ENCODE measurements at places on chromosomes 5 and 9.

GRCh38 chr9:37963936-37964739 lies 60.2 kb upstream of the SLC25A51 start:
- peak; percentile 87 for DNase-seq

- no peak for DNase-seq
Measured at GRCh38 chr9:91495450-91495849, 71.8 kb upstream of the NFIL3 start.

GRCh38 chr9:16627521-16627920 lies 242.9 kb downstream of the BNC2 start:
- no peak for DNase-seq

GRCh38 chr5:120769312-120769872 lies 305.3 kb downstream of the PRR16 start:
- no peak for DNase-seq

- no peak for DNase-seq
Measured at GRCh38 chr5:56900858-56901578, 8.4 kb upstream of the SETD9 start.

DNA sequence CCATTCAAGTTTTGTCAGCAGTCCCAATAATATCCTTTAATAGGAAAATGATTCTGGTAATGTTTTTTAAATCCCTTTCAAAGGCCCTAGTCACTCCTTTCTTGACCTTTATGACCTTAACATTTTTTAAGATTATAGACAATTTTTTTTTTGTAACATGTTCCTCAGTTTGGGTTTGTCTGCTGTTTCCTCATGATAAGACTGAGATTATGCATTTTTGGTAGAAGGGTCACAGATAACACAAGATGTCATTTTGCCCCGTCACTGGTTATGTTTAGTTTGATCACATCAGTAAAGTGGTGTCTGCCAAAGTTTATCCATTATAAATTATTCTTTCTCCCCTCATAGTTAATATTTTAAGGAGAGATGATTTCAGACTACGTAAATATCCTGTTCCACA lies 16.0 kb upstream of the PTPDC1 start:
- DNase-seq: no peak

- DNase-seq: no peak
Measured at GRCh38 chr9:100600521-100601079, 22.7 kb downstream of the CAVIN4 start.

- peak; percentile 85 for DNase-seq
Measured at GRCh38 chr9:35114113-35114839, 1.4 kb downstream of the ATOSB start.

DNA sequence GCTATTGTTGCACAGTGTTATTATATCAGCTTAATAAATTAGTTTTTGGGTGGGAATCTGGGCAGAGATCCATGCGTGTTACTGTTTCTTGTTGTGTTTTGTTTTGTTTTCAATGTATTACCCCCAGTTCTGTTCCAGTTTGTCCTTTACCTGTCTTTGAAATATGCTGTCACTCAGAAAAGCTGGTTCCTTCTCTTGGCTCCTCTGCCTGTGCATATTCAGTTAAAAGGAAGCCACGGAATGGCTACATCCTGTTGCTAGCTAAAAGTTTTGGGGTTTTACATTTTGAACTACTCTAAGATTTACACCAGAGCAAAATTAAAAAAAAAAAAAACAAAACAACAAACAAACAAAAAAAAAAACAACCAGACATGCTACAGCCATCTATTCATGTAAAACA lies 374.9 kb upstream of the RORB start:
- no peak for DNase-seq

DNA sequence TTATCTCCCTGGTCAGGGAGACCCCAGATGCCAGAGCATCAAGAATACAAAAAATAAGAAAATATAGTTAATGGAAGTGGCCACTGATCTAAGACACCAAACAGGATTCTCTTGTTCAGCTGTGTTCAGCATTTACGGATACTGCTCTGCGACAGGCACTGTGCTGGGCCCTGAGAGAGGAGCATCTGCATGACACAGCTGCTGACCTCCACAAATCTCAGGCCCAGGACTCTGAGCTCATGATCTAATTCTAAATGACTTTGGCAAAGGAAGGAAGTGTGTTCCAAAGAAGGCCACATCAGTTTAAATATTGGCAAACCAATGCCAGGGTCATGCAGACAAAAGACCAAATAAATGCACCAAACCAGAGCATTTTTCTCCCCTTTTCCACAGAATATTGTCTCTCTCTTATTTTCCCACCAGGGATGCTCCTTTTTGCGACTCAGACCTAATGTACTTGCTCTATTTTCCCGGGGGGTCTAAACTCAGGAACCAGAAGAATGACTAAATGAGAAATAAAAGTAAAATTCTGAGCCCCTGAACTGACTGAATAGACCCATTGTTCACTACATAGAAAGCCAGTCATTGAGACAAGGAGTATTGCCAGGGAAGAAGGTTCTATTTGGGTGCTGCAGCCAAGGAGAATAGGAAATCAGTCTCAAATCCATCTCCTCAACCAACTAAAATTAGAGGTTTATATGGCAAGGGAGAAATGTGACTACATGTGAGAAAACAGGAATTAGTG lies 1.4 kb upstream of the AGGF1 start:
- no peak for DNase-seq

DNA sequence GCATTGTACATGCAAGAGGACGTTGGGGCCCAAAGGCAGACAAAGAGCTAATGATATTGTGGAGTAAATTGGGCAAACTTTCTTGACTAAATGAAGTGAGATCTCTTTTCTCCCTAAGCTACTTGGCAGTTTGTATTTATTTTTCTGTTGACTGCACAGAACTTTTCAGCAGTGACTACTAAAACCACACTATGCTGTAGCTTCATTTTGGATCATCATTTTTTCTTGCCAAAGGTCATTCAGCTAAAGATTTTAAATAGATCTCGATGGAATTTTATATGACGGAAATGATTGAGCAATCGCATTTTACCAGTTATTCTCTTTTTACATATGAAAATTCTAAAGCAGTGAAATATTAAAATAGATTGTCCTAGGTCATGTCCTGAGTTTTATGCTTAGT lies 286.1 kb upstream of the ACTBL2 start:
- DNase-seq: no peak

DNA sequence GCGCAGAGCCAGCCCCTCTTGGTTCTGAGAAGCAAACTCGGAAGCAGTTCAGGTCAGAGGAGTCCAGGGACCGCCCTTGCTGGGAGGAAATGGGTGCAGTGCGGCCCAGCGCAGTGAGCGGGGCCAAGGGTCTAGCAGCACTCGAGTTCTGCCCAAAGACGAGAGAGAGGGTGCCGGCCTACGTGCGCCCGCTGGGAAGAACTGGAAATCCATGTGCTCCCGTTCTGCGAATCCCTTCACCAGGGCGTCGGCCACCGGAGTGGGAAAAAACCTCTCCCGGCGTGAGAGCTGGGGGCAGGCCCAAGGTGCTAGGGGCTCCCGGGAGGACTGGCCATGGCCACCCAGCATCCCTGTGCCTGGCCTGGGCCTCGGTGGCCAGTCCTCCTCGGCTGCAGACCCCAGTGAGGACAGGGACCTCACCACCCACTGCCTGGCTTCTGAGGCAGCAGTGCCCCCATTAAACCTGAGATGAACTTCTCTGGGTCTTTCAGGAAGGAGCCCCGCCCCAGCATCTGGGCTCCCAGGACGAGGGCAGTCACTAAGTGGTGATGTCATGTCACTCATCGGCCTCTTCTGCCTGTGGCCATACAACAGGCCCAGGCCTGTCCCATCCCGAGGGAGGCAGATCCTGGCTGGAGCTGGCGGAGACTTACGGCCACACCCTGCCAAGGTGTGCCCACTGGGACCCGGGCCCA lies 10.6 kb downstream of the TMEM250 start:
- DNase-seq: no peak

- DNase-seq: no peak
Measured at GRCh38 chr9:81052846-81053245, 636.5 kb downstream of the TLE1 start.

- DNase-seq: no peak
Measured at GRCh38 chr9:17075758-17076485, 58.9 kb upstream of the CNTLN start.

DNA sequence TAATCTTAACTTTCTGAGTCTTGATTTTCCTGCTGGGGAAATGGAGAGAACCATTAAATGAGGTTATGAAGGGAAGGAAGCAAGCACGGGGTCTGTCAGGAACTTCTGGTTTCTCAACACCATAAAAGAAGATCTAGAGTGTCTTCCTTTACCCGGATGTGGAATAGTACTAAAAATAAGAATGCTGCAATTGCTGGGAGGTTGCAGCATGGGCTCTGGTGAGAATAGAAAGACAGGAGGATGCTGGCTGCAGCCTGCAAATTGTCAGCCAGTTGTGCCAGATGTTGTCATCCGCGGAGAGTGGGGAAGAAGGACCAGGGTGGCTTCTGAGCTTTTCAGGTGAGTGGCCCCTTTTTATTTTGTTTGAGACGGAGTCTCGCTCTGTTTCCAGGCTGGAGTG lies 69.3 kb upstream of the STC2 start:
- no peak for DNase-seq

GRCh38 chr9:18502546-18502945 lies 28.6 kb downstream of the ADAMTSL1 start:
- DNase-seq: no peak

DNA sequence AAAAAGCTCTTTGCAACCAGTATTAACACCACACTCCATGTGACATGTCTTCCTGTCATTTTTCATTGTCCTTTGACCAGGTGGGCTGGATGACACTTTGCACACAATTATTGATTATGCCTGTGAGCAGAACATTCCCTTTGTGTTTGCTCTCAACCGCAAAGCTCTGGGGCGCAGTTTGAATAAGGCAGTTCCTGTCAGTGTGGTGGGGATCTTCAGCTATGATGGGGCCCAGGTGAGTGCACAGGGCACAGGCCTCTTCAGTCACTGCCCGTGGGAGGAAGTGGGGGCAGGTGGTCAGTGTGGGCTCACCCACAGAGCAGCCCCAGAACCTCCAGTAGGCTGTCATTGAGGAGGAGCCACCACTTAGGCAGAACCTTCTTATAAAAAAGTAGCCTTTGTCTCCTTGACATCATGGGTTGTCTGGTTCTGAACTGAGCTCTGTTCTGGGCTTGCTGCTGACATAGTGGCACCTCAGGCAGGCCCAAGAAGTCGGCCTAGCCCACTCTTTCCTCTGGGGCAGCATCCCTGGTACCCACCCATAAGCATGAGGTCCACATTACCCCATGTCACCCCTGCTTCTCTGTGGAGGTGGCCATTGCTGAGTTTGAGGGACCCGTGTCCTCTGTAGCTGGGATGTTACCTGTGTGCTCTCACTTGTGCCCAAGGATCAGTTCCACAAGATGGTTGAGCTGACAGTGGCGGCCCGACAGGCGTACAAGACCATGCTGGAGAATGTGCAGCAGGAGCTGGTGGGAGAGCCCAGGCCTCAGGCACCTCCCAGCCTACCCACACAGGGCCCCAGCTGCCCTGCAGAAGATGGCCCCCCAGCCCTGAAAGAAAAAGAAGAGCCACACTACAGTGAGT lies 39.3 kb downstream of the SECISBP2 start:
- DNase-seq: no peak

DNA sequence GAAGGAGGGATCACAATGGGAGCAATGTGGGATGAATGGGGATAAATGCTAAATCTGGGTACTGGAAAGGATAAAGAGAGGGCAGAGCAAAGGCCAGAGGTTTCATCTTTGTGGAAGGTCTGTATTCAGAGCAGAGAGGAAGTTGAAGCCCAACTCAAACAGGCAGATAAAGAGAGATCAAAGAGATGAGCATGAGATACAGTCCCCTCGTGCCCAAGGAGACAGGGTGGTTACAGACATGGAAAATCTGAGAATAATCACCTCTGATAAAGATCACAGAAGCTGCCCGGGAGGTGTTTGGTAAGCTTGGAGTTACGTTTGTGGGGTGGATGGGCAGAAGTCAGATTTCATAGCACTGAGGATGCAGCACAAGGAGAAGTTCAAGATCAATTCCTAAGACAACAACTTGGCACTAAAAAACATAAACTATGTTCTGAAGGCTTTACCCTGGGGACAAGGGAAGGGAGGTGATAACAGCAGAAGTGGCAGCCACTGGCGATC lies 459 bp upstream of the ERAP2 start:
- DNase-seq: no peak

DNA sequence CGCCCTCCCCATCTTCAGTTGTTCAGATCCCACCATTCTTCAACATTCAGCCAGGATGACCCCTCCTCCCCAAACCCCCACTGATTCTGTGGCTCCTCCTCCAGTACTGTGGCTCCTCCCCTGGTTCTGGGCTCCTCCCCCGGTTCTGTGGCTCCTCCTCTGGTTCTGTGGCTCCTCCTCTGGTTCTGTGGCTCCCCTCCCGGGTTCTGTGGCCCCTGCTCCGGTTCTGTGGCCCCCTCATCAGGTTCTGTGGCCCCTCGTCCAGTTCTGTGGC lies 32.8 kb downstream of the C5orf15 start:
- DNase-seq: no peak

GRCh38 chr9:128628471-128629048 lies 28.1 kb downstream of the DYNC2I2 start:
- DNase-seq: no peak

GRCh38 chr9:99299211-99300102 lies 77.4 kb downstream of the SEC61B start:
- no peak for DNase-seq

GRCh38 chr5:96933764-96934707 lies 1.8 kb upstream of the LNPEP start:
- DNase-seq: no peak

- no peak for DNase-seq
Measured at GRCh38 chr9:75893106-75893505, 2.6 kb downstream of the PCSK5 start.

DNA sequence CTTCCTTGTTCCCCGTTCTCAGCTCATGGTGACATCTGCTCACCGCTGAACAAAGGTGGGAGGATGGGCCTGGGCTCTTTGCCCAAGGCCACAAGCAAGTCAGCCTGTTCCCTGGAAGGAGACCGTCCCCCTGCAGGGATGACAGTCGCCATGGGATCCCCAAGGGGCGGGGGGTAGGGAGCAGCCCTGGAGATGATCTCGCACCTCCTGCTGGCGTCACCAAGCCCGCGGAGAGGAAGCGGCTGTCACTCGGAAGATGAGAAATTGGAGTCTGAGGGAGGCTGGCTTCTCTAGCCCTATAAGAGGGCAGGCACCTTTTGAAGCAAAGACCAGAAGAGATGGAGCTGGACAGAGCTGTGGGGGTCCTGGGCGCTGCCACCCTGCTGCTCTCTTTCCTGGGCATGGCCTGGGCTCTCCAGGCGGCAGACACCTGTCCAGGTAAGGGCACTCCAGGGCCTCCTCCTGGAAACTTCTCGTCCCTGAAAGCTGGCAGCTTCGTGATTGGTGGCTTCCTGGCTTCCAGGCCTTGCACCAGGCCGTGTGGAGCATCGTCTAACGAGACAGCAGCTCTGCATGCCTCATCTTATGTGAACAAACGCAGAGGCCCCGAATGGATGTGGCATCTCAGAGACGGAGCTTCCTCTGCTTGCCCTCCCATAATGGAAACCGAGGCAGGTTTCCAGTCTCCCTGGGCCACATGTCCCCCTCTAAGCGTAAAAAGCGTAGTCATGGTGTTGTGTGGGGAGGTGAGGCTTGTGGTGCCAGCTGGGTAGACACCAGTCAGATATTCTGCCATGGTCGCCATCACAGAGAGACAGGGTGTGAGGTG lies at the start of gene FCN2:
TSS of gene FCN2 (plus strand) at position 327 of the 829 bp plus-strand sequence. CDS start at position 339, 12 bp downstream.
- DNase-seq: no peak

- DNase-seq: no peak
Measured at GRCh38 chr5:149175346-149176105, 34.2 kb downstream of the ABLIM3 start.

GRCh38 chr5:128491291-128491690 lies 46.8 kb downstream of the FBN2 start:
- DNase-seq: no peak

Data from amygdala (tissue), 56 donors.